Effector memory CD8-positive, alpha-beta T cell (primary cell): ENCODE measurements at places on chromosomes 2 and 18.
A peak's percentile ranks its signal among the peaks of the same experiment; 100 is the strongest.

DNA sequence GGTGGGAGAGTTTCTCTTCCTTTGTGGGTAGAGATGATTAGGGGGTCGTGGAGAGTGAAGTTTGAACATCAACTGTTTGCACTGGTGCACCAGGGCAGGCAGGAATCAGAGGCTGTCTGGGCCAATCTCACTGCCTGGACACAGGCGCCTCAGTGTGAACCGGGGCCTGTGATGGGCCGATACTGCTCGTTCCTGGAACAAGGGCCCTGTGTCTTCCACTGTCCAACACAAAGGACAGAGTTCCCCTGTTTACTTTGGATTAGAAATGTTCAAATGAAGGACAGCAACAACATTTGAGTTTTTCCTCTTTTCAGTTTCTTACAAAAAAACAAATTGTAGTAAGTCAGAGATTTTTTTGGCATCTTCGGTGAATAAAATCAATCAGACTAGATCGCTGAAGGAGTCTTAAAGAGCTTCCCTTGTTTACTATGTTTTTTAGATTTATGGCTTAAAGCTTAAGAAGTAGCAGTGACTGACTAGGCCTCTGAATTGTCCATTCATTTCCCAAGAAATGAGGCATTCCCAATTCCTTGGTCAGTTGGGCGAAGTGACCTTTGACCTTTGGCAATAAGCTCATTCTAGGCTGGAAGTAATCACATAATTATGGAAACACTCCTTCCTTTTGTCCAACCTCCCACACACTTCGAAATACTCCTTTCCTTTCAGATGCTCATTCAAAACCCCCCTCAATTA, 11.6 kb upstream of the TGFA start:
- no peak overlapping the region for H3K4me3 ChIP-seq
- H3K4me1 ChIP-seq, result no peaks in the 10 kb centered on the region
- no peak for DNase-seq
- peaks cover 20% of the 10 kb centered on the region for H3K27me3 ChIP-seq
- no peaks in the 10 kb centered on the region for H3K36me3 ChIP-seq

- no peak overlapping the region for H3K4me3 ChIP-seq
- no peaks in the 10 kb centered on the region for H3K27me3 ChIP-seq
- peak overlapping the region; percentile 28 for H3K27ac ChIP-seq
- H3K36me3 ChIP-seq, result peaks cover 48% of the 10 kb centered on the region
- H3K4me1 ChIP-seq, result peaks cover 4% of the 10 kb centered on the region
- no peak for DNase-seq
Observed at GRCh38 chr2:121519732-121520640, 10.7 kb upstream of the RNU4ATAC start.

DNA sequence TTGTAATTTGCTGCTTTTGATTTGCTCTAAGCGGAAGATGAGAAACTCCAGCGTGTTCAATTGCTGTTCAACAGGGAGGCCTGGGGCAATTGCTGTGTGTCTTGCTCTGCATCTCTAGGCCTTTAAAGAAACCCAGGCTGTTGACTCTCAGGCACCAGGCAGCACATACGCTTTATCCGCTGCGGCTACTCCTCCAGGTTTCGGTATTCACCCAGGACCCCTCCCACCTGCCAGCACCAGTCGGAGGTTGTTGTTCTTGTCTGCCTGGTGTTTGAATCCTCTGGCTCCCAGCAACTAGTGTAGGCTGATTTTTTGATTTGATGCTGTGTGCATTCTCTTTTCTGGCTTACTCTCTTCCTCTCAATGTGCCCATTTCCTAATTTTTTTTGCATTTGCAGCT, 383.1 kb downstream of the TSN start:
- no peak overlapping the region for H3K4me3 ChIP-seq
- no peaks in the 10 kb centered on the region for H3K4me1 ChIP-seq
- DNase-seq, result no peak
- no peaks in the 10 kb centered on the region for H3K36me3 ChIP-seq

GRCh38 chr18:3747176-3747973, 297.4 kb downstream of the TGIF1 start:
- no peak for DNase-seq
- H3K27ac ChIP-seq, result no peak overlapping the region
- no peaks in the 10 kb centered on the region for H3K4me1 ChIP-seq
- H3K4me3 ChIP-seq, result no peak overlapping the region

- no peak overlapping the region for H3K4me3 ChIP-seq
- no peak overlapping the region for H3K27ac ChIP-seq
- H3K4me1 ChIP-seq, result peaks cover 3% of the 10 kb centered on the region
- H3K36me3 ChIP-seq, result no peaks in the 10 kb centered on the region
- peaks cover 12% of the 10 kb centered on the region for H3K27me3 ChIP-seq
- no peak for DNase-seq
Observed at GRCh38 chr18:49709347-49709690, 104.0 kb downstream of the ACAA2 start.

DNA sequence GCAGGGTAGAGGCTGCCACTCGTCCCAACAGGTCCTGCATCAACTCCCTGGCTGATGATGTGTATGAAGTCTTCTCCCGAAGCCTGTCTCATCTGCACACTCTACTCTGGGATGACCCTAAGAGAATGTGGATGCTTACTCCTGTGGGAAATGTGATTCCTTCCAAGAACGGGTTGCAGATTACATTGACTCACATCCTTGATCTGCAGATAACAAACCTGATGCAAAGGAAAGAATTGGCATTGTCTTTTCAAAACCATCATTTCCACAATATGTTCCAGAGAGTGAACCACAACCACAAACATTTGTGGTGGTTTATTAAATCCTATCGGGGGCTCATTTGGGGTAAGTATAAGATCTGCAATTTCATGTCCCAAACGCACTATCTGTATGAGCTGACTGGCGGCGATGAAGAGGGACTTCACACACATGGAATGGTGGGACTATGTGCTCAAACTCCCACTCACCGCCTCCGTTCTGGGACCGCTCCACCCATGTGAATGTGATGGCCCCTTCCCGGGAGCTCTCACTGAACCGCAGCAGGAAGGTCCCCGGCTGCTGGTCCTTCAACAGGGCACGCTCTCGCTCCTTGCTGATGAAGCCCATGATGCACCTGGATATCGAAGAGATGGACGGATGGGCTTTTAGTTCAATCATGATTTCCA, 35.5 kb downstream of the STAT1 start:
- H3K27me3 ChIP-seq, result no peaks in the 10 kb centered on the region
- peaks cover 7% of the 10 kb centered on the region for H3K4me1 ChIP-seq
- peaks cover 98% of the 10 kb centered on the region for H3K36me3 ChIP-seq
- no peak overlapping the region for H3K4me3 ChIP-seq
- no peak for DNase-seq

GRCh38 chr2:220194630-220195584, 567.5 kb downstream of the SLC4A3 start:
- H3K27ac ChIP-seq, result no peak overlapping the region
- DNase-seq, result no peak
- no peaks in the 10 kb centered on the region for H3K4me1 ChIP-seq
